Fibroblast of skin of right biceps (primary cell): ENCODE measurements at places on chromosomes 3 and 15.

DNA sequence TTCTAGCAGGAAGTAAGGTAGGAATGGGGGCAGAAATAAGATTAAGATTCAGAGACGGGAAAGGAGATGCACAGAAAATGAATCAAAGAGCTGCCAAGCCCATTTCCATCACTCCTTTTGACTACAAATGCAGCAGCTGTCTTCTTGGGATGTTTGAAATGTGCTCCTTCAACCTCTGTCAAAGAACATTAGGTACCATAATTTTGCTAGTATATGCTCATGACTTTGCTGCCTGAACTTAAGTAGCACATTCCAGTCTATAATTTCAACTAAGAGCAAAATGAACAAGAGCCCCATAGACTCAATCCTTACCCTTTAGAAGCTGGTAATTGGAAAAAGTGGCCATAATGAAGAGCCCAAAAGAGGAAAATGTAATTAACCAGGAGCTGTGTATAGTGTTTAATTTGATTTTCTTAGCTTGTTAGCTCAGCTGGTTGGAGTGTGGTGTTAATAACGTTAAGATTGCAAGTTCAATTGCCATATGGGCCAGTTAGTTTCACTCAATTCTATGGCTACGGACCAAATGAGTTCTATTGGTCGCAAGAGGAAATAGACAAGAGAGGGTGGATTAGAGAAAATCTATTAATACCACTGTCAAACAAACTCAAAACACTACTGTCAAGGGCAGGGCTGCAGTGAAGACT is 349.9 kb downstream of the ZBBX start:
- no peak for DNase-seq

DNA sequence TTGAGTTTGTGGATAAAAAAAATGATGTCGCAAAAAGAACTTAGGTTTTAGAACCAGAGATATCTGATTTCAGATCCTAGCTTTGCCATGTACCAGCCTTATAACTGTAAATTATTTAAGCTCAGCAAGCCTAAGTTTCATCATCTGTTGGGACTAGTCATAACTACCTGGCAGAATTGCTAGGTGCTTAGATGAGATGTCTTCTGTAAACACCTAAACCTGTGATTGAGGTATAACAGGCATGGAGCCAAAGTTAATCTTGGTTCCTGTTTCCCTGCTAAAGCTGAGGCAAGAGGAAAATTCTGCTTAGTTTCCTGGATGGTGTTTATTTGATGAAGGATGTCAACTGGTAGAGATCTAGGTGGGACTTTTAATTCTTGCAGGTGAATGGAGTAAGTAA is 331.3 kb upstream of the RBMS3 start:
- DNase-seq, result no peak

GRCh38 chr3:31189971-31190370 is 295.5 kb upstream of the GADL1 start:
- no peak for DNase-seq

- no peak for DNase-seq
Measured at GRCh38 chr3:110063178-110063577, 725.8 kb upstream of the DPPA4 start.

DNA sequence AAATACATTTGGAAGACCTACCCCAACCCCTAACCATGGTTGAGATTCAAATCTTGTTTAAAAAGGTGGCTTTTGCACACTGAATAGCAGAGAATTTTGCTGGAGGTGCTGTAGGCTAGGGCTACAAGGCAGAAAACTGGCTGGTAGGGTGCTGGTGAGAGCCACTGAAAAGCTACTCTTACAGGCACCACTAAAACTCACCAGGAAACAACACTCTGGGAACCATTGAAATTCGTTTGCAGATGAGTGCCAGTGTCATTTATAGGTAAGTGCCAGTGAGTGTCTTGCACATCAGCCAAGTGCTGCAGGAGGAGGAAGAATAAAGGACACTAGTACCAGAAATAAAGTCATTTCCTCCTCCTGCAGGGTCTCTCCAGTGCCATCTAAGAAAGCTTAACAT is 610.2 kb downstream of the ZNF385D start:
- DNase-seq, result no peak

DNA sequence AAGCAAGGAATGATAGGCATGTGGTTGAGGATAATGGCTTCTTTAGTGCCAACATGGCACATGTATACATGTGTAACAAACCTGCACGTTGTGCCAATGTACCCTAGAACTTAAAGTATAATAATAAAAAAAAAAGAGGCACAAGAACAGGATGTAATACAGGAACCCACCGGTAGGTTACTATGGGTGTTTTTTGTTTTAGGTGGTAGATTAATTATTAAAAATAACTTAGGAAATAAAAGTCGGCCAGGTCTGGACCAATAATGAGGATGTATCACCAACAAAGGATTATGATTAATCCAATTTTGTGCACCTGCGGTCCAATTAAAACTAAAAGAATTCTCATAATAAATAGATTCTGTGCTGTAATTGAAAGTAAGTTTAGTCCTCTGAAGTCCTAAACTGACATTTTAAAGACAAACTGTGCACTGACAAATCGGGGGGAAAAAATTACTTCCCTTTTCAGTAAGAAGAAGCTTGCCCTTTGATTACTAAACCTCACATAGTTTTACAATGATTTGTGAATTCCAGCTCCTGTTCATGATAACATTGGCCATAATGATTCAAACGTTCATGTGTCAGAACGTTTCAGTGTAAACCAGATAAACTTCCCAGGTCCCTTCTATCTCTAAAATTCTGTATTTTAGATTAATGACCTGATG is 62.2 kb downstream of the CASR start:
- DNase-seq, result peak; percentile 64

- DNase-seq, result no peak
Measured at GRCh38 chr3:183192650-183193300, 30.2 kb upstream of the LAMP3 start.

DNA sequence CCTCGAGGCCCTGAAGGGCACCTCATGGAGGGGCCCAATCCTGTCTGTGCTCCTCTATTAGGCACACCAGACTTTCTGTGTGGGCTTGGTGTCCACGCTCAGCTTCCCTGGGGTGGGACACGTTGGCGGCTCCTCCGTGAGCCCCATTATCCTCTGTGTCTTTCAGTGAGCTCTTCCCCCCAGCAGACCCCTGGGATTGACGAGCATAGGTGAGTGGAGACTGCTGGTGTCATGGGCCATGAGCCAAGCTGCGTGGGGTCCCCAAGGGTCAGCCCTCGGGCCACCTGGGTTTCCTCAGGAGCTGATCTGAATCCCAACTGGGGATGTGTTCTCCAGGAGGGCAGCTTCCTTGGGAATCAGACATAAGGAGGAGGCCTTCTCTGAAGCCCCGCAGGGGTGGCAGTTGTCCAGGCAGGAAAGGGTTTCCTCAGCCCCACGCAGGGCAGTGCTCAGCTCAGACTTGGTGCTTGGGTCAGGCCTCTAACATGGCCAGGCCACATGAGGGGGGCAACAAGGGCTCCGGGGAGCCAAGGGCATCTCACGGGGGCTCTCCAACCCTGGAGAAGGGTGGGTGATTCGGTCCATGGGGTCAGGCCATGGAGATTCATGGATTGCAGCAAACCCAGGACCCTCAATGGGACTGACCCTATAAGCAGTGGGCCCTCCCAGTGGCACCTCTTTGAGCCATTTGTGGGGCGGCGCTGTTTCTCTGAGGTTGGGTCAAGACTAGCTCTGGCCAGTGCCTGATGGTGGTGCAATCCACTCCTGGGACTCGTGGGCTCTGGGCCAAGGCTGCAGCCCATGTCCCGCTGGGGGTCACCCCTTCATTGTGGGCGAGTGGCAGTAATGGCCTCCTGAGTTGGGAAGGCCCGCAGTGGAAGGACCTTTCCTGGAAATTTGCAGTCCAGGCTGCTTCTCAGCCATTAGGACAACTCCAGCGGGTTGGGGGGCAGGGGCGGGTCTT is 222.5 kb downstream of the SNRPN start:
- no peak for DNase-seq

DNA sequence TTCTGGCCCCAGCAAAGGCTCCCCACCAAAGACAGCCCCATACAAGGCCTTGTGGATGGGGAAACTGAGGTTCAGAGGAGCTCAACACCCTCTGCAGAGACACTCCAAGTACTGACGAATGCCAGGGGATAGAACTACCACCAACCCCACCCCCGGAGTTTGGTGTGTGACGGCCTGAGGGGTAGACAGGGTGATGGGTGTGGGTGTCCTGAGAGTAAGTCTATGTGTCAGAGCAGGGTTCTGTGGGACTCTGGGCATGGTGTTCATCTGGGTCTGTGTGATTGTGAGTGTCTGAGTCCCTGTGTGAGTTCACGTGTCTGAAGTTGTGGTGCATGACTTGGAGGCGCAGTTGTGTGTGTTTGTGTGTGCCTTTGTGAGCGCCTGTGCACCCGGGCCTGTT is 7.4 kb downstream of the PTH1R start:
- no peak for DNase-seq

DNA sequence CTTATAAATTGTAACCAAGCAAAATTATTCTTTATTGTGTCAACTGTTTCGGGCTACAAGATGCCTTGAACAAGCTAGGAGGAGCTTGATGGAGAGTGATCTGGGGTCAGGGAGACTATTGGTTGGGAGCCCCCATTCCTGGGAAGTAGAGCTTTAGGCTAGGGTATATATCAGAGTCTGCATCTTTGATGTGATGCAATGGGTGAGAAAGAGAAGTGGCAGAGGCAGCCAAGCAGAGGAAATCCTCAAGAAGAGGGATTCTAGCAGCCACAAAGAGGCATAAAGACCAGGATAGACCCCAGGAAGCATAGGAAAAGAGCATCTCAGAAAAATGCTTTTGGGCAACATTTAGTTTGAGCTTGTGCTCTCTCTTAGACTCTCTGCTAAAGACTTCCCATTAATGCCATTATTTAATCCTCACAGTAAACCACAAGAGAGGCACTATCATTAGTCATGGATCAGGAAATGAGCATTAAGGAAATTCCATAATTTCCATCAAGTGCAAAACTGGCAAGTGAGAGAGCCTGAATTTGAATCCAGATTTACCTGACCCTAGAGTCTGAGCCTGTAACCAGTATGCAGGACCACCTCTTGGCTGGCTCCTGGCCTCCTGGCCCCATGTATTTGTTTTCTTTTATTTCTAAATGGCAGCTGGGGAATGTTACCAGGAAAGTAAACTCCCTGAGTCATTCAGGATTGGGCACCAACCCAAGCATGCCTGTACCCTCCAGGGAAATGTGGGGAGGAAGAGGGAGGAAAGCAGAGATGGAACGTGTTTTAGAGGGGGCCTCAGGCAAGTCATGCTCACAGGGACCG is 118.7 kb downstream of the RPL22L1 start:
- peak; percentile 99 for DNase-seq

- DNase-seq, result no peak
Measured at GRCh38 chr3:62011666-62012065, 361.7 kb downstream of the FEZF2 start.

- no peak for DNase-seq
Measured at GRCh38 chr15:83992324-83993031, 243.1 kb upstream of the GOLGA6L4 start.

DNA sequence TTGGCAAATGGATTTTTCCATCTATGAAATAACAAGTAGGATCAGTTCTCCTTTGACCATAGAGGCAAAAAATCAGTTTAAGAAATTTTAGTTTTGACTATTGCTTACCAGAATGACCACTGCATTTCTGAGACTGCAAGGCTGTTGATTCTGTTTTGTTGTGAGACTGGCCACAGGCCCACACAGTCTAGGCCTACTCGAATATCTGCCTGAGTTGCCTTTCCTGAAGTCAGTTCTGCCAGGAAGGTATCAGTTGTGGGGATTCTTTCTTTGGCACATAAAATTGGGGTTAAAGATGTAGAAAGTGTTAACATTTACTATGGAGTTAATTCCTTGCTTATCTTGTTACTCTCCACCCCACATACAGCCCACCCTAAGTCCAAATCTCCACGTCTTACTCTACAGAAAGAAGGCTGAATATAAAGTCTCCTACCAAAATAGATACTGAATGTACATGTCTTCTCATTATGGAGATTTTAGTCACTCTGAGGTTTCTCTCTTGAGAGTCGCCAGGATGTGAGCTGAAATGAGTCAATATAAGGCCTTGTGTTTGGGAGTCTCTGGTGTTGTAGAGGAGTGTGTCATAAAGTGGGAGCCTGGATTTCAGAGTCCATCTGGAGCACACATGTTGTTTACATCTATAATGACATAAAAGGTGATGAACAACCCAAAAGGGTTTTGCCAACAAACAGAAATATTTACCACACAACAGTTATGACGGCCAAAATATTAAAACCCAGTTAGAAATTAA is 45.0 kb upstream of the WWTR1 start:
- DNase-seq, result peak; percentile 95

DNA sequence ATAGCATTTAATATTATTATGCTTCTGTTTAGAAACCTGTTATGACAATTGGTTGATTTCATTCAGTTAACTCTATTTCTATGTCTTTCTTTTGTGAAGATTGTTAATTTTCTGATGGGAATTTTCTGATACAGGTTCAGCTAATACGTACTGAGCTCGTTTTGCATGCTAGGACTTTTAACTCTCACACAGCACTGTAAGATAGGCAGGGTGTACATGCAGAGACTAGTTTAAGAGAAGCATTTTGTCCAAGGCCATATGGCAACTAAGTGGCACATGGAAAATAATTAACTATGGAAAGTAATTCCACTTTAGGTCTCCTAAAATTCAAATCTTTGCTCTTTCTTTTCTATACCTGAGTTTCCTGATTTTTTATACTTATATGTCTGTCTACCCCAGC is 81.9 kb downstream of the IL1RAP start:
- DNase-seq, result no peak

GRCh38 chr3:88462230-88462629 is 312.5 kb downstream of the C3orf38 start:
- DNase-seq, result no peak

DNA sequence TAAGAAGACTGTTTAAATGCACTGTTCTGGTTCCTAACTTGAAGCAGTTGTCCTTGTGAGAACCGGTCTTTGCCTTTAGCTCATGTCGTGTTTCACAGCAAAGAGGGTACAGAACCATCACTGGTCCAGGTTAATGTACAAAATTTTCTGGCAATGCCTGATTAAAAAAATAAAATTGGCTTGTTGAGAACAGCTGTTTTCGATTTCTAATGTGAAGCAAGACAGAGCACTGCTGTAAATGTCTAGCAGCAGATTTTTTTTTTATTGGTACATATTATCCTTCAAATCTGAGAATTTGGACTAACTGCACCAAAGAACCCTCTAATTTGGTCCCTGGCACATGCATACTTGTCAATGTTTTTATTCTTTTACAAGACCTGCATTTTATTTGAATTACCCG is 103.3 kb downstream of the STT3B start:
- DNase-seq, result no peak

GRCh38 chr3:52606373-52607085 is 70.1 kb downstream of the UQCC5 start:
- peak; percentile 30 for DNase-seq

DNA sequence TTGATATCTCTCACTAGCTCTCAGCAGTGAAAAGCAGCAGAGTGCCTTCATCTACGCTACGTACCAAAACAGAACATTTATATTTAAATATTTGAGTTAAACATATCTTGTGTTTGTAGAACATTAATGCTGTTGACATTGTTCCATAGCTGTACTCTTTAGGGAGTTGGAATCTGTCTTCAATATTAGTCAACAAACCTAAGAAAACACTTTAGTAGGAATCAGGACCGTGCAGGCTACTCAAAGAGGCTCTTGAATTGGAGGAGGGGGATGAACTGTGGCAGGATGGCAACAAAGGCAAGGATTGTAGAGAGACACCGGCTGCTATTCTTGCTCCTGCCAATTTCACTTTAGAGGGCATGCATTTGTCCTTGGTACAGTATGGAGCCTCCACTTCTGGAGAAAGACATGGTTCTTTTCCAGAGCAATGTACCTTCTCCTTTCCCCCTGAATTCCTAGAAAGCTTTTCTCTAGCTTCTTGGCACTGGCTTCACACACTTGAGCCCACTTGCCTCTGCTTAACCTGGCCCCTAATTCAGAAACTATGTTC is 265.9 kb downstream of the CD47 start:
- no peak for DNase-seq
